ENCODE measurements at places on chromosomes 4 and X.
A peak's percentile ranks its signal among the peaks of the same experiment; 100 is the strongest.

GRCh38 chr4:138972956-138973801 lies 42.4 kb upstream of the NOCT start:
- DNase-seq = no peak

GRCh38 chrX:65633826-65634225 lies 33.6 kb upstream of the MSN start:
- no peak for DNase-seq

- DNase-seq = no peak
Measured at GRCh38 chrX:11397680-11398079, 104.5 kb downstream of the AMELX start.

GRCh38 chr4:165324236-165324917 lies 3.1 kb upstream of the MSMO1 start:
- no peak for DNase-seq

DNA sequence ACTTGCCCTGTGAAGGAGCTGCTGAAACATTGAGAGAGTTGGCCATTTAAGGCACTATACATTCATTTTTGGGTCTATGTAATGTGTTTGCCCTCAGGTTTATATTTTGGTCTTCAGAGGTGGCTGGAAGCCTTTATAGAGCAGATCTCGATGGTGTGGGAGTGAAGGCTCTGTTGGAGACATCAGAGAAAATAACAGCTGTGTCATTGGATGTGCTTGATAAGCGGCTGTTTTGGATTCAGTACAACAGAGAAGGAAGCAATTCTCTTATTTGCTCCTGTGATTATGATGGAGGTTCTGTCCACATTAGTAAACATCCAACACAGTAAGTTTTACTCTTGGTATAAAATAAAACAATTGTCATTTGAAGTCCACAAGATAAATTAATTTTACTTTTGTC lies 31.1 kb downstream of the EGF start:
- no peak for DNase-seq

DNA sequence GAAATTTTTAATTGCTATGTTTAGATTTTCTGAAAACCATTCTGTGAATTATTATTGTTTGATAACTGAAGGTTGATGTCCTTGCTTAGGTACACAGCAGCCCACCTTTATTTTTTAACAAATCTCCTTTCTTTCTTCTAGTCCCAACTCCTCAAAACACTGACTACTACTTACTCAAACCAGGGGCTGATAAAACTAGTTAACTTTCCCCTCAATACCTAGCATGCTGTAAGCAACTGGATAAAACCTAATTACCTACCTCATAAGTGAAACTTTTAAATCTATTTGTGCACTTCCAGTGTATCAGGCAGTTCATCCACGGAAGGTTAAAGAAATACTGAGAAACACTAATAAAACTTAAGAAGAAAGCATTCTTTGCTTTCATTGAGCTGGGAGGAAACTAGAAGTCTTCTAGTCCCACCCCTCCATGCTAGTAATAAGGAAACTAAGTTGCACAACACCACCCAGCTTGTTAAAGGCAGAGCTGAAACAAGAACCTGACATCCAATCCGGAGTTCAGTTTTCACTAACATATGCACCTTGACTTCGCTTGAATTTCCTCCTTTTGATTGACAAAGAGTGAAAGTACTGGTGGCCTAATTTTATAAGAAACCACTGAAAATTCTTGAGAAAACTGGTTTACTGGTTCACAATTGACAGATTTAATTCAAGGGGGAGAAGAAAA lies 180.2 kb upstream of the TET2 start:
- DNase-seq = peak; percentile 8

DNA sequence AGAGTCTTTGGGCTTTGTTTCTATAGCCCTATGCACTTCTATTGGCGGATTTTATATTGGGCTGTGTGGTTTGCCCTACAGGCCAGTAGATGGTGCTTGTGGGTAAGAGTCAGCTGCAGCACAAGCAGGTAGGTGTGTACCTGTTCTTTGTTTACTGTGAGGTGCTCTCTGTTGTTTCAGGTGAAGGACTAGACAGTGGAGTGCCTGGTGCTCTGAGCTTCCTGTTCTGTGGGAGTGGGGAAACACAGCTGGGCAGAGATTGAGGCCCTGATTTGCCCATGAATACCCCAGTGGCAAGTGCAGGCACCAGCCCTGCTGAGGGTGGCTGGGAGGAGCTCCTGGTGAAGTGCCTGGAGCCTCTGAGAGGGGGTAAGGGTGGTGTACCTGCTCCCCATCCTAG lies 26.3 kb upstream of the UCP1 start:
- DNase-seq = no peak

GRCh38 chrX:8424912-8425311 lies 39.7 kb upstream of the VCX3B start:
- DNase-seq = no peak

GRCh38 chr4:152079543-152080293 lies 318.9 kb upstream of the GATB start:
- DNase-seq = no peak

- DNase-seq = no peak
Measured at GRCh38 chr4:182451441-182451840, 208.2 kb downstream of the TENM3 start.

- no peak for DNase-seq
Measured at GRCh38 chr4:92163348-92163747, 140.4 kb upstream of the GRID2 start.

- DNase-seq = no peak
Measured at GRCh38 chr4:26175006-26175786, 145.6 kb upstream of the RBPJ start.

DNA sequence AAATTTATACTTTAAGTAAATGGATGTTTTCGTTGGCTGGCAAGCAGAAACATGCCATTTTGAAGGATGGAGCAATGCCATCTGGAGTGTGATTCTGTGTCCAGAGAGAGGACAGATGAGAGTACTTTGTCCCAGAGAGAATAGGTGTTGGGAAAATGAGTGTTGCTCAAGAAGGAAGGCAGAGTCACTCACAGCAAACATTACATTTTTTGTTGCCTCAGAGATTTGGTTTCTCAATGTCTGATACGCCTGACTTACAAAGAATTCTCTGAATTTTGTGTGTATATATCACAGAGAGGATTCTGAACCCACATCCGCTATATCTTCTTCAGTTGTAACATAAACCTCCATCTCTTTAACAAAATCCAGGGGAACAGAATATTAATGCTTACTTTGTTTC lies 102.8 kb upstream of the PCDH18 start:
- no peak for DNase-seq

GRCh38 chr4:182193311-182193710 lies 49.9 kb upstream of the TENM3 start:
- DNase-seq = no peak

DNA sequence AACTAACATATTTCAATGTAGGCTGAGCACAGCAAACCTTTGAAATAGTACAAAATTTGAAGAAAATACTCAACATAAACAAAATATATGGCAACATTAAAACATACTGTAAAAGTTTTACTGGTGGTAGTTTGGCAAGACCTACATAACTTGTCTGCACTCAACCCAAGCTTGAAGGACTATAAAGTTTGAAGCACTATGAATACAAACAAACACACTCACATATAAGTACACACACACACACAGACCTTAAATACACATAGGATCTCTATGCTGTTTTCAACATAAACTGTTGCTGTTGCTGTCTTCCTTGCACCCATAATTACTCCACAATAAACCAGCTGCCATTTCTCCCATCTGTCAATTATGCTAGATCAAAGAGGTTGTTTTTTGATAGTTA lies 589.6 kb downstream of the IL15 start:
- no peak for DNase-seq

DNA sequence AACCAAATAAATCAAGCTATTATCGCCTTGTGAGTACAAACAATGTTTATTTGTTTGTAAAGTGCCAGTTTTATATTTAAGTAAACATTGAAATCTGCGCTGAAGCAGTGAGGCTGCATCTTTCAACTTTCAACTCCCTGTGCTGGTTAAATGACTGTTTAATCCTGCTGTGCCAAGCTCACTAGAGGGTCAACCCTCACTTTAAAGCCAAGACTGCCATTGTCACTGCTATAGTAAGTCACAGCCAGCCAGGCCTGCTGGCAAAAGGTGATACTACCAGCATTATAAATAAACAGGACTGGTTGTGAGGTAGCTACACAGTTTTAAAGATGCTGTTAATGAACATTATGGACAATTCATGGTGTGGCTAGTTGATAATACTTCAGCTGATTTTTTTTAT lies 34.6 kb downstream of the EFHC2 start:
- DNase-seq = no peak

- DNase-seq = no peak
Measured at GRCh38 chrX:122087341-122087740, 1039.9 kb downstream of the GLUD2 start.

GRCh38 chrX:87517571-87518141 lies at the start of gene KLHL4:
Gene KLHL4, plus strand, starts transcription at chrX:87517802. Its CDS starts 92 bp downstream, at chrX:87517894.
- no peak for DNase-seq

GRCh38 chr4:10403633-10404445 lies 53.4 kb downstream of the ZNF518B start:
- no peak for DNase-seq

GRCh38 chrX:131216828-131217227 lies 72.3 kb downstream of the IGSF1 start:
- DNase-seq = no peak

DNA sequence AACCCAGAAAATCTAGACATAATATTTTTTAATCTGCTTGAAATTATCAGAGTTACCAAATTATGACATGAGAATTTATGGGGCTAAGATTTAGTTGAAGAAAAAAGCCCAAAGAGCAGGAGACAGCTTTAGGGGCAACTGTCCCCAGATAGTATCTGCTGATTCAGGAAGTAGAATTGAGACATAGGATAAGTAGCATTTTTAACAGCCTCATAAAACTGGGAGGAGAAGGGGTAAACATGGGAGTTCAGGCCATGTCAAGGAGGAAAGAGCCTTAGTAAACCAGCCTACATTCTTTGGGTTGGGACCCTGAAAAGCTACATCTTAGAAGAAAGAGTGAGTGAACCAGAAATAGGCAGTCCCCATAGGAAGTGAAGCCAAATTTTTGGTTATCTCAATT lies 9.7 kb upstream of the RAB28 start:
- no peak for DNase-seq

GRCh38 chr4:78355306-78355705 lies 196.3 kb upstream of the ANXA3 start:
- no peak for DNase-seq

DNA sequence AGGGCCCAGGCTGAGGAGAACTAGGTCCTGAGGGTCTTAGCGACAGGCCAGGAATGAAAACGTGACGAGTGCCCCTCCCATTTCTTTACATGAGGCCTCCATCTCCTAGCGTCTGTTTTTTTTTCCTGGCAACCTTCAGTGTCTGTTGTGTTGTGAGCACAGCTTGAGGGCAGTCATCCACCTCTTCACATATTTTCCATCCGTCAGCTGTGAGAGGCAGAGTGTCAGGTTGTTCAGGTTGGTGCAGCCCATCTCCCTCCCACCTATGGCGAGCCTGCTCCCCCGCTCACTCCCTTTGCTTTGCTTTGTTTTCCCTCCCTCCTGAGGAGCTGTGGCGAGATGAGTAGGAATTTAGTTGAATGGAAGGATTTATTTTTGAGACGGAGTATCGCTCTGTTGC lies 51.7 kb upstream of the CHRNA9 start:
- no peak for DNase-seq

- no peak for DNase-seq
Measured at GRCh38 chr4:77538144-77538543, 67.5 kb upstream of the CXCL13 start.

DNA sequence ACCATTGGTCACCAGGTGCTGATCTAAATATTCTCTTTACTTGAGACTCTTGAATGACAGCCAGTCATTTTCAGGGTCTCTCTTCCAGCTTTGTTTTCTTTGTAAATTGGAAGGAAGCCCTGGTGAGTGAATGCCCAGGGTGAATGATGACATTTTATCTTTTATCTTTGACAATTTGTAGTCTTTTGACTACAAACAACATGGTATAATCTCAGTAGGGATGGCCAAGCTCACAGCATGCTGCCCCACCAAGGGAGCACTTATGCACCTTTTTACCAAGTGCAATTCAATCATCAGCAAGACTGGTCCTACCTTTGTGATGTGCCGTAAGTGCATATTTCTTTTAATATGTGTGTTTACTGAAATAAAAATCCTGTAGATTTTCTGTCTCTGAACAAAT lies 5.7 kb downstream of the AFM start:
- DNase-seq = no peak

All from activated T-cell treated with anti-CD3 and anti-CD28 coated beads for 24 hours (primary cell).